ENCODE measurements at places on chromosomes 1 and 21.

DNA sequence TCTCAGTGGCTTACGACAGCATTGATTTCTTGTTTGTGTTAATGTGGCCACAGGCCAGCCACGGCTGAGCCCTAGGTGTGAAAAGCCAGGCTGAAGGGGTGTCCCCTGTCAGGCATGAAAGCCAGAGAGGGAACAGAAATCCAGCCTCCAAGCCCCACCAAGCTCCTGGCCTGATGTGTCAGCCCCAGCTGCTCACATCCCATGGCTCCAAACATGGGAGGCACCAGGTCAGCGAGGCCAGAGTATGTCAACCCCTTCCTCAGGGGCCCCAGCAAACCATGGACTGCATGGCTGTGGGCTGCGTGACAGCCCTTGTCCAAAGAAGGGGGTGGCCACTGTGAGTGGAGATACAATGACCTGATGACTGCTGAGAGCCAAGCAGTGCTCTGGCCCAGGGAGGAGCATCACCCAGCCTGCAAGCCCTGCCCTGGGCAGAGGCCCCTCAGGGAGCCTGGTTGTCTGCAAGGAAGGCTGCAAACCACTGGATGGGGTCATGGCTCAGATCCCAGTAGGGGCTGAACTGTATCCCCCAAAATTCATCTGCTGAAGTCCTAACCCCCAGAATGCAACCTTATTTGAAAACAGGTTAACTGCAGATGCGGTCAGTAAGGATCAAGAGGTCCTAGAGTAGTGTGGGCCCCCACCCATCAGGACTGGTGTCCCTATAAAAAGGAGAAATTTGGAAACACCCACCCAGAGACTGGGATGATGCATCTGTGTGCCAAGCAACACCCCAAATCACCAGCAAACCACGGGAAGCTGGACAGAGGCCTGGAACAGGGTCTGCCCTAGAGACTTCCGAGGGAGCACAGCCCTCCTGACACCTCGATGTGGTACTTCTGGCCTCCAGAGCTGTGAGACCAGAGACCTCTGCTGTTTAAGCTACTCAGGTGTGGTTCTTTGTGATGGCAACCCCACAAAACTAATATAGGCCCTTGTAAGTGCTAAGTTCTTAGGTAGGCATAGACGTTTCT is 3.3 kb upstream of the MX2 start:
- no peak for DNase-seq

DNA sequence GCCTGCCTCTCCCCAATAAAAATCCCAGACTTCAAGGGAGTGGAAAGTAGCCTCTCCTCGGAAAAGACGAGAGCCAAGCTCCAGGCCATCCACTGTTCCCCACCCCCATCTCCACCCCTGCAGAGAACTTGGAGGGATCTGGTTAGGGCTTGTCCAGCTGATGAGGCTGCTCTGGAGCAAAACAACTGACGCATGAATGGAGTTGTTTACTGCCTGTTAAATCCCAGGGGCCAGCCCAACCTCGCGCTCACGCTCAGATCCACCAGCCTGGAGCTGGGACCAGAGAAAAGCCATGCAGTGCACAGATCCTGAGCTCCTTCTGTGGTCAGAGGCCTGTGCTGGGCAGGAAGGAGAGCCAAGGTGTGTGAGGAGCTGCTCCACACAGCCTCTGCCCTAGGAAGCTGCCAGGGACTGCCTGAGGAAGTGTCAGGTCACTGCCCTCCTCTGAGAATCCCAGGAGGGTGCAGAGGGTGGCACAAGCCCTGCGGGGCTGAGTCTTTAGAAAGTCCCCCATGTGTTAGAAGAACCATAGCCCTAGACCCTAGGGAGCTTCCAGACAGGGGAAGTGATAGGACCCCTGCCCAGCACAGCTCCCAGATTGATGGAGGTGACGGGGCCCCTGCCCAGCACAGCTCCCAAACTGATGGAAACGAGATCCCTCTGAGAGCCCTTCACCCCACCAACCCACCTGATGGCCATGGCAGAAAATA is 109.0 kb upstream of the IPO9 start:
- no peak for DNase-seq

DNA sequence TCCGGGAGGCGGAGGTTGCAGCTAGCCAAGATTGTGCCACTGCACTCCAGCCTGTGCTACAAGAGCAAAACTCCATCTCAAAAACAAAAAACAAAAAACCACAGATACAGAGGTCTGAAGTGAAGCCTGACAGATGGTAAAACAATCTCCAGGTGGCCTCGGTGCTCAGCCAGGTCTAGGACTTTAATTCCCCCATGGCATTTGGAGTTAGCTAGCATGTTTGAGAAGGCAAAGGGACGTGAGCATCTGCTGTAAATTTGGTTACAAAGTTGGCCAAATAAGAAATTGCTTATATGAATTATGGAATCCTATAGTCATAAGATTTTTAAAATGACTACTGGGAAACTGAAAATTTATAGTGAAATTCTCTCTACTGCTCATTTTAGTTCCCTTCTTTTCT is 98.3 kb upstream of the FMN2 start:
- DNase-seq = no peak

DNA sequence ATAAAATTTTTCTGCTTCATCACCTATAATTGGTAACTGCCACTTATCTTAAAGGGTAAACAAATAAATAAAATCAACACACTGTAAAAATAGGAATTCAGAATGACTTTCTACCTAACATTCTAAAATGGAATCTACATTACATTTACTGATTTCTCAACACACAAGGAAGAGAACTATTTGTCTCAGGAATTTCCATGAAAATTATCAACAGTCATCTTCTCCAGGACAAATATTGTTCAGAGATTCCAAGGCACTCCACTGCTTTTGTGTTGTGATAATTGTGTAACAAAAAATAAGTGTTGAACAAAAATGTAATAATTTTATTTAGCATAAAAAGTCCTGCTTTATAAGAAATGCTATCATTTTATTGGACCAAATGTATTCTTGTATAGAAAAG is 7.3 kb downstream of the ODF2L start:
- DNase-seq = no peak

DNA sequence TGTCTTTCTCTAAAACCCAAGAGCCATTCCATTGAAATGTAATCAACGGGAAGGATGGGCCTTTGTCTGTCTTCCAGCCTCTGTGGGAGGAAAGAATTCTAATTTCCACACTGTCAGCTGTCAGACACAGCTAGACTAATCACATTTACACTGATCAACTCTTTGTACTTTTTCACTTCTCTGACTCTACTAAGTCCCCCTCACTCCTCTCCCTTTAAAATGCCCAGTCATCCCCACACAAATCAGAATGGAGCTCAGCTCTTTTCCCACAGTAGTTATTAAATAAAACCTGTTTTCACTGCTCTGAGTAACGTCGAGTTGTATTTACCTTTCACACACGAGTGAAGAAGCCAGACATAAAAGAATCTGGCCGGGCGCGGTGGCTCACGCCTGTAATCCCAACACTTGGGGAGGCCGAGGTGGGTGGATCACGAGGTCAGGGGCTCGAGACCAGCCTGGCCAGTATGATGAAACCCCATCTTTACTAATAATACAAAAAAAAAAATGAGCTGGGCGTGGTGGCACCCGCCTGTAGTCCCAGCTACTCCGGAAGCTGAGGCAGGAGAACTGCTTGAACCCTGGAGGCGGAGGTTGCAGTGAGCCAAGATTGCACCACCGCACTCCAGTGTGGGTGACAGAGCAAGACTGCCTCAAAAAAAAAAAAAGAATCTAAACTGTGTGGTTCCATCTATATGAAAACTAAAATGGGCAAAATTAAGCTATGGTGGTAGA is 13.3 kb downstream of the ZBTB8OS start:
- peak; percentile 39 for DNase-seq

DNA sequence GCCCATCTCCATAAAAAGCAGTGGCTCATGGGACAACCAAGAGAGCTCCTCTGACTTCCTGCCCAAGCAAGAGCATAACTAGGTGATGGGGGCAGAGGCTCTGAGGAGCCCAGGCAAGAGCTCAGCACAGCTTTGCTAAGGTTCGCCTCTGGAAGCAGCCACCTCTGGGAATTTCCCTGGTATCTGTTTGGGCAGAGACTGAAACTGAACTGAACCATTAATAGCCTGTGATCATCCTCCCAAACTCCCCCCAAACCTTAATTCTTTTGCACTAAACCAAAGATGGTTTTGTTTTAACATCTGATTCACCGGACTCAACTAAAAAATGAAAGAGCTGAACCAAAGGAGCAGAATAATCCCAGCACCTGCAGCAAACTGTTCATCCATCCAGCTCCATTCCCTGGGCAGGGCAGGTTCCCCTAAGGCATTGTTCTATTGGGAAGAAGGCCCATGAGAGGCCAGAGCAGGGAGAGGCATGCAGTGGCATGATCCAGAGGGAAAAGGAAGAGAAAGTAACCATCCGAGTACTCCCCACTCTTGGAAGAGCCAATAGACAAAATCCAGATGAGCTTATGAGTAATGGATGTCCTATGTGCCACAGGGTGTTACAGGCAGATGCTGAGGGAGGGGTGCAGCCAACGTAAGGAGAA is 77.8 kb upstream of the KAZN start:
- DNase-seq = no peak

GRCh38 chr1:88673446-88673845 is 10.6 kb upstream of the PKN2 start:
- no peak for DNase-seq

DNA sequence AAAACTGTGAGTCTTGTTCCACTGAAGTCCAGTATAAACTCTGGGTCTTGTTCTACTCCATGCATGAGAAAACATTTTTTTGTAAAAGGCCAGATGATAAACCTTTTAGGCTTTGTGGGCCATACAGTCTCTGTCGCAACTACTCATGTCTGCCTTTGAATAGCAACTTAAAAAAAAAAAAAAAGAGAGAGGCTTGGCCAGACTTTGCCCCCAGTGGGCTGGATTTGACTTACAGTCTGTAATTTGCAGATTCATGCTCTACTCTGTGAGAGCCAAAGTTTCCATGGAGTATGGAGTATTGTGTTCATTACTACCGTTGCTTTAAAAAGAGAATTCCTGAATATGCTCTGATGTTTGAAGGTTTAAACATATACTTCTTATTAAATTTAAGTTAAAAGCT is 654.9 kb upstream of the PKN2 start:
- DNase-seq = peak; percentile 3

- DNase-seq = no peak
These were observed 18.9 kb downstream of the AGT start for GRCh38 chr1:230694991-230695390.

DNA sequence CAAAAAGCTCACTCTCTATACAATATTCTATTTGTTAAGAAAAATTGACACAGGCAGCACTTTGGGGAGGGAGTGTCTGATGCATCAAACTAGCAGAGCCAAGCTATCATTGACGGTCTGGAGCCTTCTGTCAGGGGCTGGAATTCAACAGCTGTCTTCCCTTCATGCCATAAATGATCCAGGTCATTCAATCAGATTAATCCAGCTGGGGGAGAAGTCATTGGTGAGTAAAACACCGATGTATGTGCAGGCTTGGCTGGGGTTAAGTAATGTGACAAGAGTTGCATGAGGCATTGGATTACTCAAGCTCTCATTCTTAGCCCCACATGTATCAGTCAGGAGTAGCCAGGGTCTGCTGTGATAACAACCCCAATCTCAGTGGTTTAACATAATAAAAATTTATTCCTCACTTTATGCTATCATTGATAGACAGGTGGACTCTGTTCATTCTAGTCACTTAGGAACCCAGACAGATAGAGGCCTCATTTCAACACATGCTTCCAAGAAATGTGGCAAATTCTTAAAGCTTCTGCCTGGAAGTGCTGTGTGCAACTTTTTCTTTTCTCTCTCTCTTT is 118.1 kb upstream of the GADD45A start:
- DNase-seq = no peak

DNA sequence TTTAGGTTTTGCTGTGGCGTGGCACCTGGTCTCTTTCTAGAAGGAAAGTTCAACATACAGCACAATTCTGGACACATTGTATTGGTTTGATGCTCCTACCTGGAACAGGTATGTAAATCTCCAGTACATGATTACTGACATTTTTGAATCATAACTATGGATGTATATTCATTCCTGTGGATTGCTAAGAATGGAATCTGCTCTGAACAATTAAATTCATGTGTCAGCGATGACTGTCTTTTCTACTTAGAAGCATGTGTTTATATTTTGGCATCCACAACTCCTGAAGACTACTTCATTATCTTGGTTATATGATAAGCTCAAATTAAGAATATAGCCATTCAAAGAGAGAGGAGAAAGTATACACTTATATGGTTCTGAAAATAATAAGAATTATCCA is 291.8 kb downstream of the CHRM3 start:
- no peak for DNase-seq

GRCh38 chr1:216617081-216617875 is 106.0 kb downstream of the ESRRG start:
- no peak for DNase-seq

GRCh38 chr1:174996476-174996875 is 3.3 kb upstream of the CACYBP start:
- DNase-seq = peak; percentile 36

GRCh38 chr1:47709019-47709871 is 271.4 kb downstream of the FOXD2 start:
- DNase-seq = no peak

DNA sequence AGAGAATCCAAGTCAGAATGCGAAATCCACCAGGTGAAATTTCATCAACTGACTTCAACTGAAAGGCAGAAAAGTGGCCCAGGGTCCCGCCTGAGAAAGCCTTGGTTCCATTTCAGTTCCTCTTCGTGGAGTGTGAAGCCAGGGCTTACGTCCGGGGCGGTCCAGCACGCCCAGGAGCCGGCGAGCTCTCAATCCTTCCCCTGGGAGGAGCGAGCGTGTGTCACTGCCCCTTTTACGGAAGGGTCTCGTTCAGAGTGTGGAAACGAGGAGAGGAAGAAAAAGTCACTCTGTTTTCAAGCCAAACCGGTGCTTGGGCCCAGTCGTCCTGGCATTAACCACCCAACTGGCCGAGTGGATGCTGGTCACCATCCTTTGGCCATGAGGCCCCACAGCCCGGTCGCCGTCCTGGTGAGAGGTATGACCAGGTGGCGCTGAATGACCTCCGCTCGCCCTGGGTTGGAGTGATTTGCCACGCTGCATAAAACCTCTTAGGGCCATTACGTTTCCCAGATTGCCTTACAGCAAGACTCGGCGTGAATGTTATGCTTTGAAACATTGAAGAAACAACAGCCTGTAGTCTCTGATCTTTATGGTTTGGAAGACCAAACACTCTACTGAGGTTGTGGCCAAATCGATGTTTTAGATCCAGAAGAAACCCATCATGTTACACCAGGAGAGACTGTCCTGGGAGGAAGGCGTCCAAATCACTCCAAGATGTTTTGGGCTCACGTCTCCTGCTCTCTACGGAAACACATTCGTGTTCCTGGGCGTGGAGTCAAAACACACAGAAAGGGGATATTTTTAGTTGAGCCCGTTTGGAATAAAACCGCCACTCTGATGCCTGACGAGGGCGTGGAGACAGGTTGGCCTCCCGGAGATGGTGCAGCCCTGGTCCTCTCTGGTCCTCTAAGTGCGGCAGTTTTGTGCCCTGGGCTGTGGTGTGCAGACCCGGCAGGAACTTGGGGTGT is 93.6 kb upstream of the ACTRT2 start:
- no peak for DNase-seq

DNA sequence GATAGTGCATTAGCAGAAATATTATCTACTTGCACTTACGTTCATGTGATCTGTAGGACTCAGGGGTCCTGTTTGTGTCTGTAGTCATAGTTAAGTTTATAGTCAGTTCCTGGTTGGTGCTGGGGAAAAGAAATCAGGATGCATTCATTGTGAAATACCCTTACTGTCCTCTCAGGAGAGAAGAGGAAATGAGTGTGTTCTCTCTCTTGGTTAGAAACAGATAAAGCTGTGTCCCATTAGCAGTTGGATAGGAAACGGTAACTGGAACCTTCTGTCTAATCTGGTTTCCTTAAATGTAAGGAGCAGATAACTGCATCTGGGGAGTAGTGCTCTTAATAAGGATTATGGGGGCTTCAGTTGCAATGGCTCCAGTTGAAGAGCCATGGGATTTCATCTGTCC is 8.9 kb downstream of the SDCCAG8 start:
- DNase-seq = no peak

- DNase-seq = no peak
These were observed 7.2 kb downstream of the TRIT1 start for GRCh38 chr1:39876144-39876543.

Data from Caki2 (cell line).